Activated T-cell treated with anti-CD3 and anti-CD28 coated beads for 24 hours (primary cell): ENCODE measurements at places on chromosomes 3 and 15.

GRCh38 chr3:125025642-125026041 lies 30.2 kb downstream of the HEG1 start:
- DNase-seq = no peak

GRCh38 chr3:56771376-56771775 lies 30.4 kb downstream of the ARHGEF3 start:
- DNase-seq = no peak

GRCh38 chr3:146180376-146180775 lies 19.4 kb upstream of the PLOD2 start:
- no peak for DNase-seq

DNA sequence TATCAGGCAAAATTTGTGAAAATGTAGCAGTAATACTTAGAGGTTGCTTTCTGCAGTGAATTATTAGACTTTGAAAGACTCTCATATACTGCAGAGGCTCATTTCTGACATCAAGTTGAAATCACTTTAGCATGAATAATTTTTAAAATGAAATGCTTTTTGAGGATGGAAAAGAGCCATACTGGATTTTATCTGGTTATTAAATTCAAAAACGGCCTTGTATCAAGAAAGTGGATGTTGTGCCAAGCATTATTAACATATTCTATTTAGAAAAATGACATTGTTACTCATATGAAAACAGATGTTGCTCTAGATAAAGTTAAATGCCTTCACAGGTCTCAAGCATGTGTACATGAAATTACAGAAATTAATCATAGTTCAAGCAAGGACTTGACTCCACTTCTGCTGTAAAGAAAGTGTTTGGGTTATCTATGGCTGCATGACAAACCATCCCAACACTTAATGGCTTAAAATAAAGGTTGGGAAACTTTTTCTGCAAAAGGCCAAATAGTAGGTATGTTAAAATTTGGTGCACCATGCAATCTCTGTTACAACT lies 64.5 kb upstream of the ZNF280D start:
- no peak for DNase-seq

DNA sequence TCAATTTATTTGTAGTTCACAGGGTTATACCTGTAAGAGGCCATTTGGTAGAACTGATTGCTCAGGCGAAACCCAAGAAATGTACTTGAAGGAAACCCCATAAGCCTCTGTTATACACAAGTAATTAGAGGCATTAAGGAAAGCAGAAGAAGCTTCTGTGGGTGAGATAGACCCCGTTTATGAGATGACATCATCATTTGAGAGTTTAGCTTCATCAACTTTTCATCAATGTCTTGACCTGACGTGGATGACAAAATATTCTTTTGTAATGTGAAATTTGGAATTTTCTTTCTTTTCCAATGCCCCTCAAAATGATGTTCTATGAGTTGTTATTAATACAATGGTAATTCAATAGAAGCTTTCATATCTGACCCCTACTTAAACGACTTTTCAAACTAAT lies 136.2 kb downstream of the MDFIC2 start:
- DNase-seq = no peak

GRCh38 chr3:40913192-40913591 lies 286.1 kb upstream of the CTNNB1 start:
- DNase-seq = no peak

- DNase-seq = no peak
Observed at GRCh38 chr3:129119365-129120100, 2.1 kb downstream of the RAB43 start.

DNA sequence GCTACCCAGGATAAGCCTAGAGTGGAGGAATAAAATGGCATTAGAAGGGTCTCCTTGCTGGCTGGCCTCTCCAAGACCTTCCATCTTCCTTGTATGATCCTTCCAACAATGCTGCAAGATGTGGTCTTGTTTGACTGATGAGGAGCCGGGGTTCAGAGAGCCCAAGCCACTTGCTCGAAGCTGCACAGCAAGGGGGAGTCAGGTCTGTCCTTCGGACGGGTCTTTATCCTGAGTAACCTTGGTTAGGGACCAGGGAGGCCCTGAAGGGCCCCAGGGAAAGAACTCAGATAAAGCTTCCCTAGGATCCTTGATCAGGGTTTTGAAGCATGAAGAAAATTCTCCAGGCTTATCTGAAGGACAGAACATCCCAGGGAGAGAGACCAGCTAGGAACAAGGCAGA lies 7.0 kb upstream of the DNAJB8 start:
- DNase-seq = no peak
